ENCODE measurements at places on chromosomes 1 and 21.

DNA sequence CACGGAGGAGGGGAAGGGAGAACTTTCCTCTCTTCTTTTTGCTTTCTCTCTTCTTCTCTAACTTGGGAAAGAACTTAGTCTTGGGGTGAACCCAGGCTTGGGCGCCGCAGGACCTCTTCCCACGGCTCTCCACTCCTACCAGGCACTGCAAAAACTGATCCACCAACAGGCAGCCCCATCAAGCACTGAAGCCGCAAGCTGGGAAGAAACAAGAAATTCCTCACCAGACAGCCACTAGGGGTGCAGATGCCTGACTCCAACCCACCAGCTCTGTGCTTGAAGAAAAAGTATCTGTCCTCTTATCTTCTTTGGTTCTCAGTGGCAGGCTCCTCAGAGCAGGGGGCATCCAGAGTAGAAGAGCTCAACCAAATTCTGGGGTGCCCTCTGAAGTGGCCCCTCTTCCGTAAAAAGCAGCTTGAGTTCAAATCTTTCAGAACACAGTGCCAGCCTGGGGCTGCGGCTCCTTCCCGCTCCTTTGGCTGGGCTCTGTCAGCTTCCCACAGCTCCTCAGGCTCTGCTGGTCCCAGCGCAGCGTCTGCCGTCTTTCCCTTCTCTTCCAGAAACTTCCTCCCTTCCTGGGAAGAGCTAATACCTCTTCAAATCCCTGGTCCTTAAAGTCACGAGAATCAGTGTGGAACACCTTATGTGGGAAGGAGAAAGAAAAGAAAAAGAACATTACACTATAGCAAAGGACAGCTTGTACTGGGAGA lies 2.4 kb downstream of the SLC41A1 start:
- DNase-seq = peak; percentile 64

- DNase-seq = no peak
These were observed 11.5 kb upstream of the TMEM51 start for GRCh38 chr1:15141935-15142539.

DNA sequence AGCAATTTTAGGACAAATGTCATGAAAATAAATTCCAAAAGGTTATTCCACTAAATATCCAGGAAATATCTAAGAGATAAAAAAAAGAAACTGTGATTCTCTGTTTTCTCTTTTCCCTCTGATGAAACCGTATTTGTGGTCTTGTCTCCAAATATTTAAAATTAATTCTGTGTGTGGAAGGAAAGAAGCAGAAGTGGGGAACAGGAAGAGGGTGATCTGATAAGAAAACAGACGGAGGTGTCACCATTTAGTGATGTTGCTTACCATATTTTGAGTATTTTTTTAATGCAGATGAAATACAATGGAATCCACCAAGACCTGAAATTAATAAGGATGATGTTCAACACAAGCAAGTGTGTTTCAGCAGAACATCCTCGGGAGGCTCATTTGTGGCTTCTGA lies 29.6 kb downstream of the CLCA1 start:
- no peak for DNase-seq

- no peak for DNase-seq
These were observed 344.1 kb downstream of the DISC1 start for GRCh38 chr1:231970684-231971083.

DNA sequence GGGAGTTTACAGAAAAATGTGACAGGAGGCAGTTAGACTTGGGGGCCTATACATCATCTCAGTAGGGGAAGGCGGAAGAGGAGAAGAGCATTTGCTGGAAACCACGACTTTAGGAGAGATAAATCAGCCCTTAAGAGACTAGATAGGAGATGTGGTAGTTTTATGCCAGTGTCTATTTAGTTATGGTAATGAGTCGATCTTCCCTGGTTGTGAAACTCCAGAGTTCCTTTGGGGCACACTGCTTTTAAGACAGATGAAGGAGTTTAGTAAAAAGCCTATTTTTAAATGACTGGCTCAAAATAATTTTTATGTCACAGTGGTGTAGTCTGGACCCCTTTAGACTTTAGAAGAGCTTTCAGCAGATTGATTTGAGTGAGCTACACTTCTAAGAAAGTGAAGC lies 7.8 kb downstream of the PGM1 start:
- no peak for DNase-seq

DNA sequence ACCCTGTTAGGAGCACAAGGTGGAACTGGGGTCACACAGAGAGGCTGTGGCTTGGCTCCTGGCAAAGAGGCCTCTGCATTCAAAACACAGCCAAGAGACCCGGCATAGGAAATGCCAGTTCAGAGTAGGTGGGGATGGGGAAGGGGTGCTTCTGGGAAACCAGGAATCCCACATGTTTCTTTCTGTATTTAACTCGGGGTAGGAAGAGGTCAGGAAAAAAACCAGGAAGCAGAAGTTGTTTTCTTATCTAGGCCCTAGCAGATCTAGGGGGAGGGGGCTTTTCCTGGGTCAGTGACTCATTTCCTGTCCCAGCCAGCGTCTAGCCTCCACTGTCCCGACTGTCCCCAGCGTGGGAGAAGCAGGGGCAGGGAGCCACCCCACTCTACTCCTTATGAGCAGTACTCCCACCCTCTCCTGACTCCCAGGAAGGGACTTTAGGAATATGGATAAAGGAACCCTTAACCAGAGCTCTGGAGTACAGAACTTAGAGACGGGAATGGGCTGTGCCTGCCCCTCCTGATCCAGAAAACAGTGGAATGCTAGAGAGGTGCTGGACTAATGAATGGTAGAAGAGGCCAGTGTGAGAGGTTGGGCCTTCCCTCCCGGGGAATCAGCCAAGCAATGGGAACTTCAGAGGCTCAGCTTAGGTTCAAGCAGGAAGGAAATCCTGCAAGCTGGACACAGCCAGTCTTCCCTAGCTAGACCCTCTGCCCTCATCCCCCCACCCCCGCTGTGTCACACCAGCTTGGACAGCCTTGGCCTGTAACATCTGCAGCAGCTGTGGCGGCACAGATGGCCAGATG lies 5.7 kb downstream of the FHL3 start:
- DNase-seq = peak; percentile 85

GRCh38 chr1:28855046-28855445 lies 43.1 kb downstream of the OPRD1 start:
- no peak for DNase-seq

DNA sequence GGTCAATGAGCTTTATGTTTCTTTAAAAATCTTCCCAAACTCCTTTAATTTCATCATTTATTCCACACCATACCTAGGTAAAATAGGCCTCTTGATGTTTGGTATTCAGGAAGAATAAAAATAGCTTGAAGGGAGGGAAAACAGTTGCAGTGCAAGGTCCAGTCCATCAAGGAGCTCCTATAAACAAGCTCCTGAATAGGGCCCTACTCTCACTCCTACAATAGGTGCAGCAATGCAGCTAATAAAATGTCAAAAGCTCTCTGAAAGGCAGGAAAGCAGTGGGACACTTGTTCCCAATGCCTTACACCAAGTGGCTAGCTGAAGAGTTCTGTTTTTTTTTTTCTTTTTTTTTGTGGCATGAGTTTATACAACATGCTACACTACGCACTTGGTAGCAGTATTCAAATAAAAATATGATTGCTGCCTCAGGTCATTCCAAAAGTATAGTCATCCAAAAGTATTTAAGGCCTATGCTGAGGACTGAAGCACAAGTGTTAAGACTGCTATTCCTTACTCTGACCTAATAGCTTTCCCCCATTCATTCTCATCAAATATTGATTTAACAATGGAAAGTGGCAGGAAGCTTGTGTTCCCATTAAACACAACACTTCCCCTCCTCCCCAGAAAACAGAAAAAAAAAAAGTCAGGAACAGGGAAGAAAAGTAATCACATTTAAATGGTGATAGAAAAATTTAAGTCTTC lies 9.8 kb downstream of the TEX38 start:
- DNase-seq = no peak

- DNase-seq = peak; percentile 82
These were observed 62.8 kb upstream of the KIF26B start for GRCh38 chr1:245091818-245092637.

Measured in posterior vena cava (tissue), 2 donors.